ENCODE measurements at places on chromosomes 3 and 15.

DNA sequence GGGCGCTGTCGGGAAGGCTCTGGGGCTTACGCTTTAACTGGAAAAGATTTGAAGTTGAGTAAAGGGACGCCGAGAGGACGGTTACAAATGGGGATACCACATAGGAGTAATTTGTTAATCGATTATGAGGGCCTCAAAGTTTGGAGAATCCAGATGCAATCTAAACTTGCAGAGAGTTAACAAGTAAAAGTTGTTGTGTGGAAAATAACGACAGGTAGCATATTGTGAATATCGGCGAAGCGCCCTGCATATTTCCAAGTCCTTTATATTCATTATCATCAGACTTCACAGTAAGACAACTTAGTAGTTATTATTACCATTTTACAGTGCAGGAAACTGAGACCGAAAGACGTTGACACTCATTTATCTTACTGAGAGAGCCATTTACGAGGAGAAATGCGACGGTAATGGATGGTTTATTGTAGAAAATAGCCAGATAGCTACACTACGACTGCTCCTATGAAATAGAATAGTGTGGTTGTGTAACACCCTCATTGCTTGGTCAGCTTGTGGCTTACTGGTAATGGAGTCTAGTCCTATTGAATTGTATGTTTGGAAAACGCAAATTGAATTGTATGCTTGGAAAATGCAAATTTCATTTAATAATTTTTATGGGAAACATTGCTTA is 700 bp downstream of the MKRN2 start:
- no peak for DNase-seq

DNA sequence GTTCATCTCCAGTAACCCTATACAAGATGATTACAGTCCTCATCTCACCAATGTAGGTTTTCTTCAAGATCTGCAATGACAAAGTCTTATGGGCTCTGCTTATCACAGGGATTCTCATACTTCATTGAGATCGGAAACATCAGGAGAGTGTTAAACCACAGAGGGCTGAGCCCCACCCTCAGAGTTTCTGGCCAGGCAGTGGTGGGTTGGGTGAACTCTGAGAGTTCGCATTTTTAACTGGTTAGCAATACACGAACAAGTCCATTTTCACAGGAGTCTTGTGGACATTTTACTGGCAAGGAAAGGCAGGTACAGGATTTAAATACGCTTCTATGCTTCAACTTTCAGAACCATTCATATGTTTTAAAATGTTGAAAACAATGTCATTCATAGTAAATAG is 366.7 kb upstream of the ROBO2 start:
- no peak for DNase-seq

GRCh38 chr3:26307192-26307591 is 315.4 kb upstream of the LRRC3B start:
- no peak for DNase-seq

DNA sequence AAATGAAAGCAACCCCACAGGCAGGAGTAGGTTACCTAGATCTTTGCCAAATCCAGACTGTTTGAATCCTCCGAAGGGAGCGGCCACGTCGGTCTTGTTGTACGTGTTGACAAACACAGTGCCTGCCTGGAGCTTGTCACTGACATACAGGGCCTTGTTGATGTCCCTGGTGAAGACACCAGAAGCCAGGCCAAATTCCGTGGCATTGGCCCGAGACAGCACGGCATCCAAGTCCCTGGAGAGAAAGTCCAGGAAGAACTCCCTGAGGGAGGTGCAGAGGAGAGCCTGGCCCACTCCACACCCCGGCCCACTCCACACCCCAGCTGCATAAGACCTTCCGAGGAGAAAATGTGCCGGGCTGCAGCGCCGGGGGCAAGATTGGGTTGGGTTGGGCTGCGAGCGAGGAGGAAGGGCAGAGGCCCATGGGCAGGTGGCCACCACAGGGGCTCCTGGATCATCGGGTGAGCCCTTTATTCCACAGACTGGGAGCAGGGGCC is 21.8 kb upstream of the SLC41A3 start:
- no peak for DNase-seq

DNA sequence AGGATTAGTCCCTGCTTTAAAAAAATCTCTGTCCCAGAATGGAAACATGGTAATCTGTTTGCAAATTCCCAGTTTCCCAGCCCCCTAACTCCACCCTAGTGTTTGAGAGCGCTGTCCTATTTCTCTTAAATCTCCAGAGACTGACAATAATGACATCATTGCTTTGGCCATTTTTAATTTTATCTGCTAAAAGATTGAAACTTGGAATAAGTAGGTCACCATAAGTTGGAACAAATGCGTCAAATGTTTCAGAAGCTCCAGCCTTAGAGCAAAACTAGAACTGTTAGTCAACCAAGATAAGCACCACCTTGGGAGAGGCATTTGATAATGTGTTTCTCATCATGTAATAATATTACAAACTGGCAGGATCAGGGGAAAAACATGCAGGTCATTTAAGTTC is 25.7 kb upstream of the MB21D2 start:
- DNase-seq: no peak

- DNase-seq: no peak
Measured at GRCh38 chr3:99716463-99716995, 78.1 kb downstream of the COL8A1 start.

- no peak for DNase-seq
Measured at GRCh38 chr3:100956276-100956675, 36.9 kb downstream of the ABI3BP start.

DNA sequence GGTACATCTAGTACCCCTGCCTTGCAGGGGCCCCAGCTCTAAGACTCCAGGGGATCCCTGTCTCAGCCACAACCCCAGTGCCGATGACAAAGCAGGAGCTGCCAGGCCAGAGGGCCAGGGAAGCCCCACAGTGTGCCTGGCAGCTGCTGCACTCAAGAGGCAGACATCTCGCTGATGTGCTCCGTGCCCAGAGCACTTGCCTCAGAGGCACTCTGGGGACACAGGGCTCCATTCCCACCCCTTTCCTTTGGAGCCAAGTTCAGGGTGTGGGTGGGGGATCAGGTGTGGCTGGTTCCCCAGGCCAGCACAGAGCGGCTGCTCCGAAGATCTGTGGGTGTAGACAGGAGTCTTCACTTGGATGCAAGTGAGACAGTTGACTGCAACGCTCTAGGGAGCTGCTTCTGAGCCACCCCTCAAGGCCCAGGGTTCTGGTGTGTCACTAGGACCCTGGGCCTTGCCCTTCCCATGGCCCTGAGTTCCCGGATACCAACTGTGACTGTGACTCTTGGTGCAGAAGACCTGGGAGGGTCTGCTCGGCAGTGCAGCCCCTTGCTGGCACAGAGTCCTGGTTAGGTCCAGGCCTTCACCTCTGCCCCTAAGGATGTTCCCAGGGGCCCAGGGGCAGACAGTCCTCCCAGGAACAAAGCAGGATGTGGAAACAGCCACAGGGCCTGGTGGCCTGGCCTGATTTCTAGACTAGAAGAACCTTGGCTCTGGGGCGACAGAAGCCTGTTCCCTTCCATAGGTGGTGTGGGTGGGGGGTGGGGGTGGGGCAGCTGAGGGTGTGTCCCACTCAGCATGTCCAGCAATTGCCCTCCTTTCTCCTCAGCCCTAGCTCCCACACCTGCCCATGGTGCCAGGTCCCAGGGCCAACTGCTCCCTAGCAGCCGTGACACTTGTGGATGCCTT is 2.5 kb downstream of the NT5DC2 start:
- DNase-seq: no peak

DNA sequence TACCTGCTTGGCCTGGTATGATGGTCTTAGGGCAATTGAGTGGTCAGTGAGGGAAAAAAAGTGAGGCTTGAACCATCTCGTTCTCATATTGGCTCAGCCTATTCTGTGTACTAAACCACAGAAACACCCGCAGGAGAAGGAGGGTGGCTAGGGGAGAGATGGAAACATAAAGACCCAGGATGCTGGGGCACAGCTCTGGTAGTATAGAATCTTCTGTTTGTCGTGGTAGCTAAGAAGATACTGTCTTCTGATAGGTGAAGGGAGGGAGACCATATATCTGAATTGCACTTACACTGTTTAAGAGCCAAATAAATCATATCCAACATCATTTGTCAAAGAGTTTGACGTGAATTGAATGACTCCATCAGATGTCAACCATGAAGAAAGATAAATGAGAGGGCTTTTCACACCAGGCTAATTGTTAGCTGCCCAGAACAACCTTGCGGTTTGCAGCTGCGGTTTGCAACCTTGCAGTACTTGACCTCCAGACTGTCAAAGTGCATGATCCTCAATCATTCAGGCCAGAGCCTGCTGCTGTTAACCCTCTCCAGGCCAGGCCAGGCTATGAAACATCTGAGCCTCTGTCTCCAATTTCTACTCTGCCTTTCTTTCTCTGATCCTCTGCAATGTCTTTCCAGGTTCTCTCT is 40.9 kb upstream of the PIK3R4 start:
- DNase-seq: no peak

GRCh38 chr3:72440491-72440890 is 407.8 kb downstream of the SHQ1 start:
- no peak for DNase-seq

DNA sequence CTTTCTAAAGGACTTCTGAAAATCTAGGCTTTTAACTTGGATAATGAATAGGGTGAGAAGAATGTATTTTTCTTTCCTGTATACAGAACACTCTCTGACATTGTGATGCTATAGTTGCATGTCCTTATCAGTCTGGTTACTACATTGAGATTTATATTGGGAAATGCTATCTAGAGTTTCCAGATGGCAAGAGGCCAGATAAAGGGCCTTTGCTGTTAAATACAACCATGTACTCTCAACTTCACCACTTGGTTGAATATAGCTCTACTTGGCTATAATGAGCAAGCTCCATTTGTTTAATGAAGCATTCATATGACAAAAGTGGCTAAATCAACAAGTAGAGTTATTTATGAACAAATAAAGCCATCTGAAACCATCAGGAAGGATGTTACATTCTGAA is 91.0 kb downstream of the IGSF11 start:
- DNase-seq: no peak
